ENCODE measurements at places on chromosomes 1 and 21. TPM values are rescaled to one million over a fixed set of nuclear protein-coding genes. Genes with fewer than 3 reads are reported as not detected.

PYCR2 gene
- 31.0 TPM for total RNA-seq

MYOC gene
- 6.9 TPM for total RNA-seq

CYP4B1 gene
- total RNA-seq = 50.3 TPM

CNTN2 gene
- 4.4 TPM for total RNA-seq

BLACAT1 gene
- total RNA-seq = not detected

VHLL gene
- not detected for total RNA-seq

FAM72A gene
- total RNA-seq = not detected

LCE1B gene
- not detected for total RNA-seq

S100A12 gene
- not detected for total RNA-seq

PTPRU gene
- total RNA-seq = 21.9 TPM

PKLR gene
- total RNA-seq = not detected

OR2L8 gene
- not detected for total RNA-seq

FCRL6 gene
- total RNA-seq = not detected

OR2T8 gene
- not detected for total RNA-seq

LCE1E gene
- total RNA-seq = not detected

MPZ gene
- total RNA-seq = 5.5 TPM

OLIG2 gene
- total RNA-seq = not detected

KRTAP6-3 gene
- not detected for total RNA-seq

COL8A2 gene
- total RNA-seq = 4.8 TPM
